AML-193 (cell line): ENCODE measurements at places on chromosomes 5 and 9.

GRCh38 chr9:86653466-86653865 is 293.8 kb downstream of the GAS1 start:
- DNase-seq = no peak

- no peak for DNase-seq
Observed at GRCh38 chr5:108543486-108543885, 161.6 kb upstream of the FBXL17 start.

- DNase-seq = no peak
Observed at GRCh38 chr9:25709941-25710340, 31.7 kb upstream of the TUSC1 start.

DNA sequence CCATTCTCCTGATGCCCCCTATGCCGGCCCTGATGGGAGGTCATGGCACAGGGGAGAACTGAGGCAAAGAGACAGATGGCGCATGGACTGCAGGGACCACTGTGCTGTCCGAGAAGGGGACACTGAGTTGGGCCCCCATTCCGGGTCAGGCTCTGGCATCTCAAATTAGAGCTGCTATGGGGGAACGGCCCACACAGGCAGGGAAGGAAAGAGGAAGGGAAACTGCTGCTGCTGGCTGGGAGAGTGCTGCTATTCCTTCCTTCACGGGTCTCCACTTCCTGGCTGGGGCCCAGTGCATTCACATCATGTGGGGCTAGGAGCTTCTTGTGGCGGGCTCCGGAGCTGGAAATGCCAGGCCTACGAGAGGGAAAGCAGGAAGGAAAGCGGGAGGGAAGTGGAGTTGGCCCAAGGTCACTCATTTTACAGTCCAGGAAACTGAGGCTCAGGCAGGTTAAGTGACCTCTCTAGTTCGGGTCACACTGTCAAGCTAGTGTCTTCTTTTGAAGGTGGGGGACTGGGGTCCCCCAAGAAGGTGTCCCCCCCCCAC is 1.3 kb upstream of the CARD19 start:
- no peak for DNase-seq

DNA sequence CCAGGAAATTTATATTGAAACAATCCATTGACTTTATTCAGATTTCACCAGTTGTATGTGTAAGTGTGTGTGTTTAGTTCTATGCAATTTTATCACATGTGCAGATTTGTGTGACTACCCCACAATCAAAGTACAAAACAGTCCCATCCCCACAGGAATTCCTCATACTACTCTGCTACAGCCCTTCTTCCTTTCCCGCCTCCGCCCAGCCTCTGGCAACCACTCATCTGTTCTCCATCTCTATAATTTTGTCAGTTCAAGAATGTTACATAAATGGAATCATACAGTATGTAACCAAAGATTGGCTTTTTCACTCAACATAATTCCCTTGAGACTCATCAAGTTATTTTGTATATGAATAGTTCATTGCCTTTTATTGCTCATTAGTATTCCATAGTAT is 289.1 kb downstream of the GADD45G start:
- no peak for DNase-seq

GRCh38 chr5:33153831-33154230 is 286.9 kb upstream of the TARS1 start:
- no peak for DNase-seq

GRCh38 chr5:5219541-5219940 is 79.4 kb downstream of the ADAMTS16 start:
- no peak for DNase-seq

- DNase-seq = no peak
Observed at GRCh38 chr9:34991607-34992375, 2.2 kb downstream of the DNAJB5 start.

- DNase-seq = no peak
Observed at GRCh38 chr9:134782921-134783698, 97.5 kb upstream of the FCN2 start.

GRCh38 chr9:137168904-137169856 is 671 bp downstream of the LRRC26 start:
- DNase-seq = no peak

DNA sequence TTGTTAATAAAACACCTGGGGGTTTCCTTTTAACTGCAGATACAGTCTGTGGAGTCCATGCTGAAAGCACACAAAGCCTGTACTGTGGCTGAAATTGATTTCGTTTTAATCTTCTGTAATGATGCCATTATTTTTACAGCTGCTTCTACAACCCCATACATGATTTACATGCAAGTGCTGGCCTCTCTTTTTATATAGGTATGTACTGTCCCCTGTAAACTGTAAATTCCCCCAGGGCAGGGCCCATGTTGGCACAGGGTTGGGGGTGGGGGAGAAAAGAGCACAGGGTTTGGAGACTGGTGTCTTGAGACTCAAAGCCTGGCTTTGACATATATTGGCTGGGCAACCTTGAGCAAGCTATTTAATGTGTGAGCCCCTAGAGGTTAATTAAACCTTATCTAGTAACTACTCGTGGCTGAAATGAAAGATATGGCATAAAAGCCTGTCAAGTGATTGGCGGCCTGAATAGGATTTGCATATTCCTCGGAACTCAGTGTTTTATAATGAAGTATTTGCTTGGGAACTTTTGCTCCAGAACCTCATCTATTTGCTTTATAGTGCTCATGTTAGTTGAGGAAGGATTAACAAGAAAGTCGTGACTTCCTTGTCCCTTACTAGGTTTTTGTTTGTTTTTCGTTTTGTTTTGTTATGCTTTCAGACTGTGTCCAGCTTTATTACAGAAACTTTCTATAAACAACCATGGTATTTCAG is 34.0 kb downstream of the KLF4 start:
- DNase-seq = no peak

- no peak for DNase-seq
Observed at GRCh38 chr5:13248253-13248652, 696.2 kb downstream of the DNAH5 start.

- DNase-seq = no peak
Observed at GRCh38 chr9:123564652-123565051, 208.7 kb downstream of the CRB2 start.

GRCh38 chr9:132077881-132078698 is 1.6 kb downstream of the MED27 start:
- no peak for DNase-seq

- no peak for DNase-seq
Observed at GRCh38 chr5:138491284-138491648, 26.0 kb downstream of the EGR1 start.

DNA sequence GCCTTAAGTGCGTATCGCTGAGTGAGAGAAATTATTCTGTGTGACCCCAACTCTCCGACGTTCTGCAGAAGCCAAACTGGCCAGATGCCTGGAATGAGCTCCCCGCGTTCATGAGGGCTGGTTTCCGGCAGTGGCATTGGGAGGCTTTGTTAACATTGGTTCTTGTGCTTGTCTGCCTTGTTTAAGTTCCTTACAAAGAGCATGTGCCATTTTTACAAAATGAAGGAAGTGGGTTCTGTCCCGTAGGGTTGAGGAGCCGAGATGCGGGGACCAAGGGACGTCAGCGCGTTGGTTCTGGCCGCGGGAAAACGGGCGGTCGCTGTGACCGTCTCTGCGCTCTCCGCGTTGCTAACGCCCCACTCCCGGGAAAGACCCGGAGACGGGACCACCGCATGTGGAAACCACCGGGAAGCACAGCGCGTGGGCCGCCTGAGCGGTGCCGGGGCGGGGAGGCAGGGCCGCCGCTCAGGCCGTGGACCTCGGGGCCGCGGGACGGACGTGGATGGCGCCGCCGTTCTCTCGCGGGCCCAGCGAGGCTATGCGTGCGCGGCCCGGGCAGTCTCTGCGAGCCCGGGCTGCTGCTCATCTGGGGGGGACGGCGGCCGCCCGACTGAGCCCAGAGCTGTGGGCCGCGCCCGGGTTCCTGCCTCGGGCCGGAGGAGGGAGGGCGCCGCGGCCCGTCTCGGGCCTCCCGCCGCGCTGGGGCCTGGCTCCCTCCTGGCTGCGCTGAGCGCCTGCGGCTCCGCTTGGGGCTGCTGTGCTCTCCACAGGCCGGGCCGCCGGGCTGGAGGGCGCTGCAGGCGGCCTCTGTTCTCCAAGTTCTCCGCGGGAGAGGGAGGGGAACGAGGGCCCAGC is 13.4 kb downstream of the RABL6 start:
- DNase-seq = no peak

GRCh38 chr9:78578072-78578471 is 281.1 kb downstream of the PSAT1 start:
- no peak for DNase-seq

DNA sequence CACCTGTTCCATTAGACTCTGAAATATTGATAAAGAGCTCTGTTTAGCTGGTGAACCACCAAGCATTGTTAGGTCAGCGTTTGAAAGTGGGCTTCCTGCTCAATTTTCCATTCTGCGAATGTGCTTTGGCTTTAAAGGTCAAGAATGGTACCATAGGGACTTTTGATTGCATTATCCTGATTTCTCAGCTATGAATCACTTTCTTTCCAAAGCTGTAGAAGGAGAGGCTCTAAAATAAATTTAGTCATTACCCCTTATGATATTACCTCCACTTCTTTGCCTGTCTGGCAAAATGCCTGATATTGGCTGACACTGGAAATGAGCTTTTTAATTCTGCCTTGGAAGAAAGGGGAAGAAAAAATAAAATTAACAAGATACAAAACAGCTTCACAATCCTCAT is 237.2 kb upstream of the CTNND2 start:
- DNase-seq = no peak

- DNase-seq = no peak
Observed at GRCh38 chr5:52920929-52921328, 68.2 kb upstream of the ITGA2 start.

- no peak for DNase-seq
Observed at GRCh38 chr5:127420758-127421157, 96.7 kb upstream of the PRRC1 start.

- no peak for DNase-seq
Observed at GRCh38 chr5:52684051-52684450, 103.7 kb upstream of the ITGA1 start.

DNA sequence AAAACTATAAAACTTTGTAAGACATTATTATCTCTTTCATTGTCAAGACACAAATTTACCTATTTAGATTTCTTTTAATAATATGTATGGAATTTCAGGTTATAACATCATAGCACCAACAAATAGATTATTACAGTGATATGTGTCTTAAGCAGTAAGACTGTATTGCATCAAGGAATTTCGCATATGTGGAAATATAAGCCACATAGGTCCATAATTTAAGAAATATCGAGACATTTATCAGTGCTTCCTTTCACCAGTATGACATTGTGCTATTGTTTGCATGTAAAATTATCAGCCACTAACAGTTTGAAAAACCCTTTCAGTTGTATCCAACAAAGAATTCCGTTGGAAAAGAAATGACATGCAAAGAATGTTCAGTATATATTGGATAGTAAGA is 186.7 kb upstream of the RASA1 start:
- no peak for DNase-seq

DNA sequence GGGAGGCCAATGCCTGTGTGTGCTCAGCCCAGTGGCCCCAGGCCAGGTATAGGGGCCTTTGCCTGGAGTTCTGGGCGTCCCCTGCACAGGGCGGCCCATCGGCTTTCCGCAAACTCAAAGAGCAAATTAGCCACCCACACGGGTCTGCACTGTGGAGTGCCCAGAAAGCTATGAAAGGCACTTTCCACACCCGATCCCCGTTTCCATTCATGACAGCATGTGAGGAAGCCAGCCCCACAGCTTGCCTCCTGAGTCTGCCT is 5.2 kb downstream of the DBH start:
- no peak for DNase-seq

DNA sequence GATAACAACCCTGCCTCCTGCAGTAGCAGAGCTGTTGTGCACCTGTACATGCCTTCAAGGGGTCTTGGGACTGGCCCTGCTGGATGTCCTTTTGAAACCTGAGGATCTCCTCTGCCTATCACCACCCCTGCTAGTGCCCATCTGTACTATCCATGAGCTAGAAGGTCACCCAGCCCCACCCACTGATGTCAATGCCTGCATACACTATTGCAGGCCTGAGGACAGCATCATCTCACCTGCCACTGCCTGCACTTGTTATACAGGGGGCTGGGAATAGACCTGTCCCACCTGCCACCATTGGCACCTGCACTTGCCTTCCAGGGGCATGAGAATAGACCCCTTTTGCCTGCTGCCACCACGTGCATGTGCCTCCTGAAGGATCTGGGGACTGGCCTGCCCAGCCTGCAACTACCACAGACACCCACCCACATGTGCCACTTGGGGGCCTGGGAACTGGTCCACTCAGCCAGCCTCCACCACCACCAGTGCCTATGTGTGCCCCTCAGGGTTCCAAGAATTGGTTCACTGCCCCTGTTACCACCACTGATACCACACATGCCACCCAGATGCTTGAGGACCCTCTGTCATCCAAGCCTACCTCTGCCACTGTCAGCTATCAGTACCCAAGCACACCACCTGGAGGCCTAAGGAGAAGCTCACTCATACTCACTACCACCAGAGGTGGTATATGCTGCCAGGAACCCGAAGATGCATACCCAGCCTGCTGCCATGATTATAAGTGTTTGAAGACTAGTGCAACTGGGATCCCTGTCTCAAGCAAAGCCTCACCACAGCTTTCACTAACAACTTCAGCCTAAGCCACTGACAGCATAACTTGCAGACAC is 159.7 kb downstream of the SGCD start:
- no peak for DNase-seq

GRCh38 chr5:14341571-14342230 is 198.6 kb downstream of the TRIO start:
- no peak for DNase-seq

GRCh38 chr5:72489536-72489935 is 17.7 kb downstream of the ZNF366 start:
- no peak for DNase-seq

- no peak for DNase-seq
Observed at GRCh38 chr9:84804951-84805694, 135.6 kb downstream of the NTRK2 start.

DNA sequence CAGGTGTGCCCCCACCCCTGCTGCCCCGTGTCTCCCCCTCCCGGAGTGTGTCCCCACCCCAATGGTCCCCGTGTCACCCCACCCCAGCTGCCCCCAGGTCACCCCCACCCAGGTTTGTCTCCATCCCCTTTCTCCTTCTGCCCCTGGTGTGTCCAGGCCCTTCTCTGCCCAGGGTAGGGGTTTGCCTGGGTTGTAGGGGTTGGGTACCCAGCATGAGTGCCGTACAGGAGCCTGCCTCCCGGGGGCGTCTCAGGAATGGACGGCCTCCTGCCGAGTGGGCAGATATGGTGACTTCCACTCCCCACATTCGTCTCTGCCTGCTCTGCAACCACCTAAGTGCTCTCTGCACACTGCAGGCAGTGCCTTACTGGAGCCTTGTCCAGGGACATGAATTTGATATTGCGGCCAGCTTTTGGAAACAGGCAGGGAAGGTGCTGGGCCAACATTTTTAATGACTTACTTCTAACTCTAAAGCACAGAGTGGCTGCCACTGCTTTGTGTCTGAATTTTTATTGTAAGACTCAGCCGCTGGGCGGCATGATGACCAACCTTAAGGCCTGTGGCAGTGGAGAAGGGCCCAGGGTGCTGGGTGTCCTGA is 6.7 kb downstream of the LRRC14B start:
- DNase-seq = no peak

DNA sequence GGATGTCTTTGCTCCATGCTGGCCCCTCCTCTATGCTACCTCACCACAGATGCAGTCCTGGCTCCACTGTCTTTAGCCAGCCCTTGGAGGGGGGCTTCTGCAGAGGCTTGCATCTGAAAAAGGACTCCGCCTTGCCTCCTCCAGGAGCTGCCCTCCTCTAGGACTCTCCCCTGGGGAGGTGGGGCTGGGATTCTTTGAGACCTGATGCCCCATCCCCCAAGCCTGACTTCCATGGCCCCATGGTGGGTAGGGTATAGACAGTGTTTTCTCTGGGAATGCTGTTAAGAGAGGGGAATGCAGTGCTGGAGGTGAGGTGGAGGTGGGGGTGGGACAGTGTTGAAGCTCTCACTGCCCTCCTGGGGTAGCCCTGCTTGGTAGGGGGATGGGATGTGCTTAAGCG is 14.3 kb downstream of the JADE2 start:
- DNase-seq = no peak

GRCh38 chr9:111458139-111459009 is 25.8 kb downstream of the ECPAS start:
- DNase-seq = no peak
